Motor neuron (in vitro differentiated cells): ENCODE measurements at places on chromosomes 3 and 15.

- ATAC-seq, result no peak
Observed at GRCh38 chr3:49759226-49759625, 27.1 kb downstream of the IP6K1 start.

- no peak for ATAC-seq
Observed at GRCh38 chr15:40133544-40133943, 24.9 kb upstream of the BMF start.

GRCh38 chr3:187673012-187673411, 2.8 kb upstream of the SST start:
- no peak for ATAC-seq

DNA sequence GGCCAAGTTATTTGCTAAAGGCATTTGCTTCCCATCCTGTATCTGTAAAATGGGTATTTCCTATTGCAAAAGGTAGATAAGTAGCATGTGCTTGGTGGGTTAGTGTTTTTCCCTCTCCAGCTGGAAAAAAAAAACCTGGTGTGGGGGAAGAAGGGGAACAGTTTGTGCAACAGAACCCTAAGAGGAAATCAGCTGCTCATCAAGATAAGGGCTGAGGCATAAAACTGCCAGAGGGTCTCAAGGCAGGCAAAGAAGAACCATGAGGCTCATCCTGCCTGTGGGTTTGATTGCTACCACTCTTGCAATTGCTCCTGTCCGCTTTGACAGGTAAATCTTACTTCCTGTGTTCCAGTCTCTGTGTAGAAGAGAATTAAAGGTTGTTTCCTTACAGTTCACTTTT, at the start of gene CPA3:
TSS of gene CPA3 (plus strand) at position 248 of the 400 bp plus-strand sequence. CDS start at position 260, 12 bp downstream.
- ATAC-seq, result no peak

DNA sequence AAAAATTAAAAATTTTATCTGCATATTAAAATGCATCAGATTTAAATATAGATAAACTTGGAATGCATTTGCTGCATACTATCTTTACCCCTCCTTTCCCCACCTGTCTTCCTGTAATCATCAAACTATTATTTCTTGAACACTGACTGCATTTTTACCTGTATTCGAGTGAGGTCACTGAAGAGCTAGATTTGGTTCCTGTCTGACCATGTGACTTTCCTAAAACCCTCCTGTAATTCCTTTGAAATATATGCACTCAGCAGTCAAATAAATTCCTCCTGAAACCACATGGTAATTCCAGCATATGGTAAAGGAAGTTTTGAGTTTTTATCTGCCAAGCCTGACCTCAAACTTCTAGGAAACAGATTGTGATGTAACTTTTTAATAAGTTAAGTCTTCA, 445.6 kb upstream of the FRG2C start:
- ATAC-seq, result no peak

DNA sequence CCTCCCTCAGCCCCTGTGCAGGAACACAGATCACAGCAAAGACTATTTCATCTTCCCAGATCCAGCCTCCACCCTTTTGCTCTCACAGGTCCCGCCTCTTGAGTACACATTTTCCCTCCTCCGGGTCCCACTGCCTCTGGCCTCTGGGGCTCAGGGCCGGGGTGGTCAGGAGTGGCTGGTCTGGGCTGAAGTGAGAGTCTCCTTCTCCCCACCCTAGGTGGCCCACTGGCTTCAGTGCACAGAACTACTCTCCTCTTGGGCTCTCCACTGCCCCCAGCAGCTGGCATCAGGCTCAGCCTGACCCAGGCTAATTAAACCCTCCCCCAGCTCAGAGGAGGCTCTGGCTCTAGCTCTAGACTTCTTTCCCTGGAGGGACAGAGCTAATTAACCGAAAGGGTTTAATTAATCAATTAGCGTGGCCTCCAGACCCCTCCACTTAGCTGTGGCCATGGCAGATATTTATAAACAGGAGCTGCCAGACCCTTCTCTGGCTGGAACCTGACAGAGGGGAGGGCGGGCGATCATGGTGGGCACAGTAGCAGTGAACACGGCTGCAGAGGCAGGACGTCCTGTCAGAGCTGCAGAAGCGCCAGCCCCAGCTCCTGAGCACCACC, 15.1 kb downstream of the DUSP7 start:
- ATAC-seq, result peak; percentile 8

GRCh38 chr3:19901337-19901736, 32.7 kb downstream of the EFHB start:
- no peak for ATAC-seq

GRCh38 chr15:93382200-93382820, 293.3 kb upstream of the RGMA start:
- ATAC-seq, result no peak
